ENCODE measurements at places on chromosomes 3 and 15. TPM values are rescaled to one million over a fixed set of nuclear protein-coding genes. Genes with fewer than 3 reads are reported as not detected.
A peak's percentile ranks its signal among the peaks of the same experiment; 100 is the strongest.

The B3GALNT1 gene
- polyA plus RNA-seq = 0.74 TPM

- DNase-seq = no peak
Observed at GRCh38 chr3:59056706-59057105, 6.9 kb upstream of the CFAP20DC start.

The RPN1 gene
- 135 TPM for polyA plus RNA-seq

The GABRR3 gene
- polyA plus RNA-seq = not detected

The SOX14 gene
- not detected for polyA plus RNA-seq

The CTXN2 gene
- polyA plus RNA-seq = not detected

The CHL1 gene
- 0.47 TPM for polyA plus RNA-seq

DNA sequence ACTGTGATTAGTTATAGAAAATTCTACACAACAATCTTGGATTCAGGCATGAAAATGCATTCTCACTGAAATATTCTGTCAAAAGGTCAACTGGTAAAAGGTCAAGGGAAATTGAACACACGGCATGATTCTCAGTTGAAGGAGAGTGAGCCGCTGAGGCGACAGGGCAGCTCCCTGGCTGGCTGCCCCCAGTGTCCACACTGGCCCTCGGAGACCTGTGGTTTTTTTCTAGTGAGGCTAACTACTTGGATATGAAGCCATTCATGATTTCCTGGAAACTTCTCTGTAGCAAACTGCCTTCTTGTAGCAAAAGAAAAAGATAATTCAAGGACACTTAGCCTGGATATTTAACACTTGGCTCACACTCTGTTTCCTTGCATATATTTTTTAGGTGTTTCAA lies 37.2 kb downstream of the AADACL2 start:
- peak; percentile 66 for DNase-seq

DNA sequence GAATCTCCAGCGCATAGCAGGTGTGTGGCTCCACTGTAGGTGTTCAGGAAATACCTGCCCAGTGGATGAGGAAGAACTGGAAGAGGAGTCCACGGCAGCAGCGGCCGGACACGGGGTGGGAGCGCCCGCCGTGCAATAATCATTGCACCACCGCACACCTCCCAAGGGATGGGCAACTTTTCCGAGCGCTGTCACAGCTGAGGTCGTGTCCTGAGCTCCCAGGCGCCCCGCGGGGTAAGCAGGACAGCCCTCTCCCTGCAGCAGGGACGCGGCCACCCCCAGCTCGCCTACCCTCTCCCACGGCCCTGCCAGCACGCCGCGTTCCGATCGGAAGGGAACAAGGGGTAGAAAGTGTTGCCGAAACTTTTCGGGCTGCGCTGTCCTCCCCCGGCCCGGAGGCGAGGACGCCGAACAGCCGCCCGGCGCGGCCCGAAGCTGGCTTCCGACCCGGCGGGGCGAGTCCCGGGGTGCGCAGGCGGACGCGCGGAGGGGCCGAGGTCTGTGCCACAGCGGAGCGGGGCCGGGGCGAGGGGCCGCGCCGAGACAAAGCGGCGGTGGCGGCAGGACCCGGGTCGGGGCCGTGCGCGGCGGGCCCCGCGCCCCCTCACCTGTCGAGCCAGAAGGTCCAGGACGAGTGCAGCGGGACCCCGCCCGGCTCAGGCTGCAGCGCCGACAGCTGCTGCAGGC lies 475 bp downstream of the EIF4E3 start:
- DNase-seq = peak; percentile 86

DNA sequence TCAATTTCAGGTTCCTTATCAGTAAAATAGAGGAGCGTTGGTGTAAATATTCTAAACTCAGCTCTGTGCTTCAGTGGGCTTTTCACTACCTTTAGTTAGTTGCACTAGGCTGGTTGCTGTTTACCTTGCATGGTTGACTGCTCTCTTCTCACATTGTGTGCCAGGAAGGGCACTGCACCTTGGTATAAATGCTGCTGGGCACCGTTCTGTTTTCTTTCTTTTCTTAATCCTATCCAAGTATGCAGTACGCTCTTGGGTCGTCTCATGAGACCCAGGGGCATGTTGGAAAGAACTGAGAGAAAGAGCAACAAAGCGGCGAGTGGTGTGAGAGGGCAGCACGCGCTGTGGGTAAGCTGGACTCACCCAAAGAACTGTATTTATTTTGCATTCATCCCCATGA lies 22.4 kb downstream of the KCNMB2 start:
- no peak for DNase-seq

DNA sequence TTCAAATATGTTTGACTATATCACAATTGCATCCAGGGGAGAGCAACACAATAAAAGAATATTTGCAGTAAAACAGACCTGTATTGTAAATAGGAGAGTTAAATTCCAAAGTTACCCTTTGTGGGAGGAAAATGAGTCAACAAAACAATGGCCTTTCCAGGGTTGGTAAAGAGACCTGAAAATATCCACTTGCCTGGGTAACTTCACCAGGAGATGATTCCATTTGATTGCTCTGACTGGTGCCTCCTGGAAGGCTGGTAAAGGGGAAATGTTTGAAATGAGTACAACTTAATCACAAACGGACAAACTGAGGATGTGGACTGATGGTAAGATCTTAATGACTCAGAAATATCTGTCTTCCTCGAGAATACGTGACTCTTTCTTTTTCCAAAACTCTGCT lies 43.6 kb upstream of the SRGAP3 start:
- no peak for DNase-seq

DNA sequence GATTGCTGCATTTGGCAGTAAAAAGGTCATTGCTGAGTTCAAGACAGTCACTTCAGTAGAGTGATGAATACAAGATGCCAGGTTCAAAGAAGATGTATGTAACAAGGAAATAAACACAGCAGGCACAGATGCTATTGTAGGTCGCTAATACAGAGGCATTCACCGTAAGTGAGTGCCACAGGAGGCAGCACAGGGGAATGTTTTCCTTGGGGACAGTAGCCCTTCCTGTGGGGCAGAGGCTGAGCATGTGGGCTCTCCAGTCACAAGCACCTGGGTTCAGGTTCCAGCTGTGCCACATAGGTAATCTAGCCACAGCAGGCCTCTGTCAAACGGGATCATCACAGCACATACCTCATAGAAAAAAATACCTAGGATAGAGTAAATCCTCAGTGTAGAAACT lies 86.3 kb downstream of the RSL24D1 start:
- DNase-seq = no peak

DNA sequence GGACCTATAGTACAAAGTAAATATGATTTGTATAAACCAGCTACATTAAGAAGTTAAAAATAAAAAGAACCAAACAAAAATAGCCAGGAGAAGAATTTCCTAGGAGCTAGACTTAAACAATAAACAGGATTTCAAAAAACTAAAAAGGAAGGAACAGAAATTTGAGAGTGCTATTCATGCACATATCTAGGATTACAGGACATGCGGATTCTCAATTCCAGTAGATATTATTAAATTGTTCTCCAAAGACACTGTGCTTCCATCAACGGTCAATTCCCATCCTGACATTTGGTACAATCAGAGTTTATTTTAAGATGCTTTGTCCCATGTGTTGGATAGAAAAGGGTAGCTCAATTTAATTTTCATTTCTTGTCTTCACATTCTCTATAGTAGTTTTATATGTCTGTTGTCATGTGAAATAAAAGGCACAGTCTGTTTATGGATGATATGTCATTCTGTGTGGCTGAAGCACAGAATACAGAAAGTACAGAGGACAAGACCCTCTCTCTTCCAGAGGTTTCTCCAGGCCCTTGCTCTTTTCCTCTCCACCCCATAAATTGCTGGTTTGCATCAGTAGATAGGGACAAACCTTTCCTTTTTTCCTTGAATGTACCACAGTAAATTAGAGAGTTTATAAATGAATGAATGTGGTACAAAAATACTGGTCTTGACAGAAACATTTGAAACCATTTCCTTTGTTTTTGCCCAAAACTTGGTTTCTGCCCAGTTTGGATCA lies 3.5 kb downstream of the PLOD2 start:
- no peak for DNase-seq

GRCh38 chr3:137052298-137052697 lies 94.5 kb downstream of the IL20RB start:
- no peak for DNase-seq

- no peak for DNase-seq
Observed at GRCh38 chr3:81416812-81417211, 344.6 kb downstream of the GBE1 start.

GRCh38 chr3:168051531-168052471 lies 43.9 kb downstream of the GOLIM4 start:
- DNase-seq = no peak

- DNase-seq = no peak
Observed at GRCh38 chr3:189309400-189309975, 137.7 kb downstream of the TPRG1 start.

DNA sequence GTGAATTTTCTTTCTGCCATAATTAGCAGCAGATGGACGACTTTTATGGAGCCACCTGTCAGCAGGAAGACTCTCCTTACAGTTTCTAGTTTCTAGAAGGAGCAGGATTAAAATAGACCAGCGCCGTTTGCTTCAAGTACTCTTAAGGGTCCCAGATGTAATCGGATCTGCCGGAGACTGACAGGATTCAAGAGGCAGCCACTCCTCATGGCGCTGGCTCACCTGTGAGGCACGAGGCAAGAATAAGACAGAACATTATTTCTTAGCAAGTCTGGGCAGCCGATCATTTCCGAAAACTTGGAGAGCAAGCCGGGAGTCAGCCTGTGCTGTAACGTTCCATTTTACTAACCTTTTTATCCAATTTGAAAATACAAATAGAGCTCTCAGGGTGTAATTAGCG lies 410.4 kb upstream of the RORA start:
- DNase-seq = no peak

DNA sequence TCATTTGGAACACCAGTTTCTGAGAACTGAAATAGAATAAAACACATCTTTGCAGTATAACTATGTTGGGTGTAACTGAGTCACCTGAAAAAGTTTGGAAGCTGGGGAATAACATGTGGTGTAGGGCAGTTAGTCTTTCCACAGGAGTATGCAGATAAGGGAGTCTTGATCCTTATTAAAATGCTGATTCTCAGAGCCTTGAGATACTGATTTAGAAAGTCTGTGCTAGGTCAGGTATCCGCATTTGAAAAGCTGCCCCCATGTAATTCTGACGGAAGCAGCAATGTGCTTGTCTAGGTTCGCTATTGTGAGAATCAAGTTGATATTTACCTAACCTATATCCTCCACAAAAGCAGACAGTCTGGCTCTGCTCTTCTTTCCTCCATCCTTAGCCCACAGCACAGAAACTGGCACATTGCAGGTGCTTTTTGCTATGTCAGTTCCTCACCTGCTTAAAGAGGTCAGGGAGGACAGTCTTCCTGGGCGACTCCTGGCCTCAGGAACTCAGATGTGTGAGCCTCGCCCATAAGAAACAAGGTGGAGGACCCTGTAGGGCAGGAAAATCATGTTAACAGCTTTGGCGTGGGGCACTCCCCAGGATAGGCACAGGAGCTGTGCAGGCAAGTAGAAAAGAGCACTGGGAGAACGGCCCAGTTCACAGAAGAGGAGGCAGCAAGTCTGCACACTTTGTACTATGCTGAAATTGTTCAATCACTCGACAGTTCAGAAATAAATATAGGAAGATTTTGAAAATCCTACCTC lies 27.6 kb upstream of the SRPRB start:
- DNase-seq = no peak

DNA sequence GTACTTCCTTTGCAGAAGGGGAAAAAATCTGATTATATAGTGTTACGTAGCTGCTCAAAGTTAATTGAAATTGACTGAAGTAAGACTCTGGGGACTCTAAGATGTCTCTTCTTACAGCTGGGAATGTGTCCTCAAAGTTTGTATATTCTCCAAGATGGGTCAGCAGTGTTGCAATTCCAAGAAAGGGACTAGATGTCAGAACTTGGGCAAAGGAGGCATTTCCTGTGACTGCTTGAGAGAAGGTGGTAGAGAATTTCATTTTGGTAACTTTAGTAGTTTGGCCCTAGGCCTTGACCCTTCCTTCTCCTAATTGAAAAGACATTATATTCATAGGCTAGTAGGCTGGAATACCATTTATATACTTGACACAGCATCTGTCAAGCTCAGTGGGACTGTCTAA lies 33.9 kb downstream of the PTPRG start:
- no peak for DNase-seq

The SPRED1 gene
- polyA plus RNA-seq = 0.98 TPM

DNA sequence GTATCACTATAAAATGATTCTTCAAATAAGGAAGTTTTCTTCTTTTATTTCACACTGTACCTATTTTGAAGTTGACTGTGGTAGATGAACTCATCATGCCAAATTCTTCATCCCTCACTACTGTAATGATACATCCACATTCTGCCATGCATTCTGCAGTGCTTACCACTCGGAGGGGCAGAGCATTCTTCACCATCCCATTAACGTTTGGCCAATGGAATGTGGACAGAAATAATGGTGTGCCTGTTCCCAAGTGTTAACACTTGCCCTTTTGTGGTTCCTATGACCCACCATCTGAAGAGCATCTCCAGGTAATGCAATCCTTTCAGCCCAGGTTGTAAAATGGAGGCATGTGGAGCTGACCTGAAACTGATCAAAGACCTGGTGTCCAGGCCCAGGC lies 18.6 kb downstream of the GOLIM4 start:
- DNase-seq = no peak

DNA sequence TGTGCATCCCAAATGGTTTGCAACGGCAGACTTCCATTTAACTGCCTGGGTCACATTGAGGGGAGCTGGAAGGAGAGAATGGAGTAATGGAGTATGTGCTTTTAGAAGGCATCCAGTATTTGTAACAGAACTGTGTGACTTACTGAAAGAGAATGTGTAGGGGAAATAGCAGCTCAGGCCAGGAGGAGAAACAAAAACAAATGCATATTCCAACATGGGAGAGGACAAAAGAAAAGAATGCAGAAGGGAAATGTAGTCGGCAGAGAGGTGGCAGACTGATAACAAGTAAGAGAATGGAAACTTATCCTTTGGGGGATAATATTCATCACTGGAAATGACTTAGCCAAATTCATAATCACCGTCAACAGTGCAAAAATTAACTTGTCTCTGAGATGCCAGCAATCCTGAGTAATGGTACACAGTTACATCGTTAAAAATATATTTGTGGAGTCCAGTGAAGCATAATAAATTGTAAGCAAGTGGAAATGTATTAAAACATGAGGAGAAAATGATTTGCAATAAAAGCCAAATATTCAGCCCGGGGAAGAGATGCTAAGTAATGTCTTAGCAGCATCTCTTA lies 294.9 kb upstream of the SGO1 start:
- no peak for DNase-seq

DNA sequence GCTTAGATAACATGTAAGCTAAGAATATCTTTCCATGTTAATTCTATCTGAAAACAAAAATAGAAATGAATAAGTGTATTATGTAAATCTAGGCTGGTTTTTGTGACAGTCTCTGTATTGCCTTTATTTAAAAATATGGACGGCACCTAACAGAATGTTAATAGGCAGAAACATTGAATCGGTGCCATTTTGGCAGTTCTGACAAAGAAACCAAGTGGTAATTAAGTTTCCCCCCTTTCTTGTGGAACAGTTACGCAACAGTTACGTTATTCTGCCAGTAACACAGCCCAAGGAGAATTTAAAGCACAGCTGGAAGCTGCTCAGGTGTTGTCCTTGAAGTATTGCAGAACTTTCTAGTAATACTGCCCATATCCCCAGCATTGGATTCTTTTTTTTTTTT lies 21.5 kb downstream of the LARS2 start:
- no peak for DNase-seq

GRCh38 chr15:40695469-40695890 lies 506 bp downstream of the RAD51 start:
- no peak for DNase-seq

All from psoas muscle (tissue), 8 donors.